NCI-H82 (cell line): ENCODE measurements at places on chromosomes 13 and 19.

GRCh38 chr13:22655106-22655852 is 525.5 kb upstream of the SGCG start:
- no peak for DNase-seq

DNA sequence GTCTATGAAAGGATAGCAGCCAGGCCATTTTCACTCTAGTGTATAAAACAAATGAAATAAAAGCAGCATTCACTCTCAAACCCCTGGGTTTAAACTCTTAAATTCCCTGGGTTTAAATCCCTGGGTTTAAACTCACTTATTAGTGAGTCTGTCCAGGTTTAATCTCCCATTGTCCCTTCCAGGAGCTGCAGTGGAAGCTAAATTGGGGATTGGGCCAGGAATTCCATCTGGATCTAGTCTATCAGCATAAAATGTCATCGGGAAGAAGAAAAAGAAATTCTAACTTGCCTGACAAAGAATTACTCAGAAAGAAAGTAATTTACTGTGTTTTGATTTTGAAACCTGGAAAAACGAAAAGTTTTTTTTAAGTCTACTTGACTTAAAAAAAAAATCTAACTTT is 54.8 kb downstream of the FRY start:
- DNase-seq = peak; percentile 20

DNA sequence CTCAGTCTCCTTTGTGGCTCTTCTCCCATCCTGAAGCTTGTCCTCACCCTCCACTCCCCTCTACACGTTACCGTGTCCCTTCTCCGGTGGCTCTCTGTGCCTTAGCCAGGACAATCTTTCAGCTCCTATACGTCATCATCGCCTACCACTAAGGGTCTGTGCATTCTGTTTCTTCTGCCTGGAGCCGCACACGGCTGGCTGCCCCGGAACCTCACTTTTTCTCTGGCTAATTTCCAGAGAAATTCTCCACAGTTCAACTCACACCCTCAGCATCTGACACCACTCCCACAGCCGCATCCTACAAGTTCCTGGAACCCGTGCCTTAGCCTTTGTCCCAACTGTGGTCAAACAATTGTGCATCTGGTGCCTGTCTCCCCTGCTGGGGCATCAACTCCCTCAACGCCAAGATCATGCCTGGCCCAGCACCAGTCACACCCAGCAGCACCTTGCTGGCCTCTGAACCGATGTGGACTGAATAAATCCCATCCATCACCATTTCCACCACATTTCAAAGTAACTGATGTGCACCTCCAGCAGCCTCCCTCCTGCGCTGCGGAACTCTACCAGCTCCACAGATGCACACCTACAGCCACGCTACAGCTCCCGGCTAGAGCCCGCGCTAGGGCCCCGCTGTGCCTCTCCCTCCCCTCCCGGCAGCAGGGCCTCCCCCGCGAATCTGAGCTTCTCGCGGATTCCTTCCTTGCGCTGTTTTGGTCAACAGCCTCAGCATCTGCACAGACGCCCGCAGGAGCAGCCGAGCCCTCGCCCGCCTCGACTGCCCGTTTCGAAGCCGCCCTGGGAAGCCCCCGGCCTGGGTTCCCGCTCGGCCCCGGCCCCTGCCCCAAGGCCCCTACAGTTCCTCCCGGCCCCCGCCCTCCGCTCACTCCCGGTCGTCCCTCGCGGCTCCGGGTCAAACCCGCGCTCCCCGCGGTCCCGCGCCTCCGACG is 689 bp downstream of the DCUN1D2 start:
- DNase-seq = peak; percentile 53

GRCh38 chr19:56314018-56314380 is 640 bp downstream of the ZSCAN5A start:
- DNase-seq = peak; percentile 45

DNA sequence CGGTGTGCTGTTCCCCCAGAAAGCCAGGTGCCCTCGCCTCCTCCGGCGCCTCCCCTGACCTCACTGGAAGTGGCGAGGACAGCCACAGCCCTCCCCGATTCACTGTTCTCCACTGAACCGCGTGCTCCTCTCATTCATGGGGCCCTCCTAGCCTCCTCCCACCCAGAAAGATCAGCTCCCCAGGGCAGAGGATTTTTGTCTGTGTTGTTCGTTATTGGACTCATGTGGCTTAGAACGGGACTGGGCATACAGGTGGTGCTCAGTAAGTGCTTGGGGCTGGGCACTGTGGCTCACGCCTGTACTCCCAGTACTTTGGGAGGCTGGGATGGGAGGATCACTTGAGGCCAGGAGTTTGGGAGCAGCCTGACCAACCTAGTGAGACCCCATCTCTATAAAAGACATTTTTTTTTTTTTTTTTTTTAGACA is 3.8 kb downstream of the PRTN3 start:
- no peak for DNase-seq

- DNase-seq = peak; percentile 83
Measured at GRCh38 chr19:42412227-42412626, 15.0 kb downstream of the LIPE start.

DNA sequence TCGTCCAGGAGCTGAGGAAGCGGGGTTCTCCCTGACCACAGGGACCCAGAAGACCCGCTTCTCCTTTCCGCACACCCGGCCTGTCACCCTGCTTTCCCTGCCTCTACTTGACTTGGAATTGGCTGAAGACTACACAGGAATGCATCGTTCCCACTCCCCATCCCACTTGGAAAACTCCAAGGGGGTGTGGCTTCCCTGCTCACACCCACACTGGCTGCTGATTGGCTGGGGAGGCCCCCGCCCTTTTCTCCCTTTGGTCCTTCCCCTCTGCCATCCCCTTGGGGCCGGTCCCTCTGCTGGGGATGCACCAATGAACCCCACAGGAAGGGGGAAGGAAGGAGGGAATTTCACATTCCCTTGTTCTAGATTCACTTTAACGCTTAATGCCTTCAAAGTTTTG is 18.9 kb downstream of the VASP start:
- DNase-seq = peak; percentile 96

- DNase-seq = no peak
Measured at GRCh38 chr19:53868091-53868891, 608 bp downstream of the MYADM start.
